Activated T-cell treated with anti-CD3 and anti-CD28 coated beads, Interleukin-2, amount 50 U/mL, for 1 hour (primary cell): ENCODE measurements at places on chromosomes 13 and 19.

- no peak for DNase-seq
Measured at GRCh38 chr13:114134944-114135610, 2.7 kb upstream of the RASA3 start.

GRCh38 chr19:13429563-13429962 lies 76.7 kb downstream of the CACNA1A start:
- DNase-seq, result no peak

GRCh38 chr19:57829316-57829715 lies 783 bp upstream of the ZNF587B start:
- DNase-seq, result no peak

GRCh38 chr19:1397838-1398237 lies 3.5 kb downstream of the GAMT start:
- DNase-seq, result no peak

- no peak for DNase-seq
Measured at GRCh38 chr19:39524495-39524894, 8.2 kb downstream of the EID2B start.

DNA sequence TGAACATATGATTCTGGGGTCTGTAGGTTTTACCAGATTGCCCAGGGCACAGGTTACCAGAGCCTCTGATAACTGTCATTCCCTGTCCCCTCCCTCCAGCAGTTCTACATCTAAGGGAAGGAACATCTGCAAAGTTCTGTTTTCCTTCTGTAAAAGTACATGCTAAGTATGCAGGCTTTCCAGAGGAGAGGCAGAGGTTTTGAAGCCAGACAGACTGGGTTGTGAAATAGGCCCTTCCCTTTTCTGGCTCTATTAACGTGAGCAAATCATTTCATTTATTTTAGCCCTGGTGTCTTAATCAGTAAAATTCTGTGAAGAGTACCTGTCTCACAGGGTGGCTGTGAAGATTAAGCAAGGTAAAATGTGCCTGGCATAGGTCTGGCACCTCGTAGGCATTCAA lies 66.1 kb upstream of the C1QTNF9 start:
- DNase-seq, result no peak

DNA sequence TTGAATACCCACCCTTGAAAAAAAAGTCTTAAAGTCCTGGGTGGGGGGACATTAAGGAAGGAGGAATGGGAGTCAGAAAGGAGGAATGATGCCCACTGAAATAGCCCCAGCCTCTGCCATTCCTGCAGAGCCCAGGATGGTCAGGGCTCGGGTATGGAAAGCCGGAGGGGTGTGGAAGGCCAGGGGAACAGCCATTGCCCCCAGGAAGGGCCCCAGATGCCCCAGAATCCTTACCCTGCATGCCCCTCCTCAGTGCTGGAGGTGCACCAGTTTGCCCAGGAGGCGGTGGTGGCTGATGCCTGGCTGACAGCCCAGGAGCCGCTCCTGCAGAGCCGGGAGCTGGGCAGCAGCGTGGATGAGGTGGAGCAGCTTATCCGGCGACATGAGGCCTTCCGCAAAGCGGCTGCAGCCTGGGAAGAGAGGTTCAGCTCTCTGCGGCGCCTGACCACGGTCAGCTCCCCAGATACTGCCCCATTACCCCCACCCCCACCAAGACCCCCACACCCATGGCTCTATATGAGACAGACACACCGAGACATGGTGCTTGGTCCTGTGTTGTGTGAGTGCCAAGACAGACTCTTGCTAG lies 10.7 kb upstream of the SHKBP1 start:
- no peak for DNase-seq

- DNase-seq, result no peak
Measured at GRCh38 chr13:95937714-95938320, 115.4 kb downstream of the UGGT2 start.

DNA sequence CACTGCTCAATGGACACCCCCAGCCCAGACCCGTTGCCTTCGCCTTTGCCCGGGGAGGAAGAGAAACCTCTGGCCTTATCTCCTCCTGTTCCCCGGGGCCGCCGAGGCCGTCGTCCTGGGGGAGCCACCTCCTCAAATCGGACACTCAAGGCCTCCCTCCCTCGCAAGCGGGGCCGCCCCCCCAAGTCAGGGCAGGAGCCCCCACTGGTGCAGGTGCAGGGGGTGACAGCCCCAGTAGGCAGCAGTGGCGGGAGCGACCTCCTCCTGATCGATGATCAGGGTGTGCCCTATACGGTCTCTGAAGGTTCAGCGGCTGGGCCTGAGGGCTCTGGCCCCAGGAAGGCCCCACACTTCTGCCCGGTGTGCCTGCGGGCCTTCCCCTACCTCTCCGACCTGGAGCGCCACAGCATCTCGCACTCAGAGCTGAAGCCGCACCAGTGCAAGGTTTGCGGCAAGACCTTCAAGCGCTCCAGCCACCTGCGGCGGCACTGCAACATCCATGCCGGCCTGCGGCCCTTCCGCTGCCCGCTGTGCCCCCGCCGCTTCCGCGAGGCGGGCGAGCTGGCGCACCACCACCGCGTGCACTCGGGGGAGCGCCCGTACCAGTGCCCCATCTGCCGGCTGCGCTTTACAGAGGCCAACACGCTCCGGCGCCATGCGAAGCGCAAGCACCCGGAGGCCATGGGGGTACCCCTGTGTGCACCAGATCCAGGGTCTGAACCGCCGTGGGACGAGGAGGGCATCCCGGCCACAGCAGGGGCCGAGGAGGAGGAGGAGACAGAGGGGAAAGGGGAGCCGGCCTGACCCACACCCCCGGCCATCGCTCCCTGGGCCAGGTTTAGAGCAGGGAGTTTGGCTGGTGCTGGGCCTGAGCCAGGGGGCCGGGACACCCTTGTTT lies 2.3 kb downstream of the ZNF524 start:
- no peak for DNase-seq

GRCh38 chr19:6800991-6801484 lies 28.5 kb downstream of the VAV1 start:
- DNase-seq, result peak; percentile 29

GRCh38 chr19:14091813-14092462 lies 1.4 kb upstream of the SAMD1 start:
- DNase-seq, result no peak

DNA sequence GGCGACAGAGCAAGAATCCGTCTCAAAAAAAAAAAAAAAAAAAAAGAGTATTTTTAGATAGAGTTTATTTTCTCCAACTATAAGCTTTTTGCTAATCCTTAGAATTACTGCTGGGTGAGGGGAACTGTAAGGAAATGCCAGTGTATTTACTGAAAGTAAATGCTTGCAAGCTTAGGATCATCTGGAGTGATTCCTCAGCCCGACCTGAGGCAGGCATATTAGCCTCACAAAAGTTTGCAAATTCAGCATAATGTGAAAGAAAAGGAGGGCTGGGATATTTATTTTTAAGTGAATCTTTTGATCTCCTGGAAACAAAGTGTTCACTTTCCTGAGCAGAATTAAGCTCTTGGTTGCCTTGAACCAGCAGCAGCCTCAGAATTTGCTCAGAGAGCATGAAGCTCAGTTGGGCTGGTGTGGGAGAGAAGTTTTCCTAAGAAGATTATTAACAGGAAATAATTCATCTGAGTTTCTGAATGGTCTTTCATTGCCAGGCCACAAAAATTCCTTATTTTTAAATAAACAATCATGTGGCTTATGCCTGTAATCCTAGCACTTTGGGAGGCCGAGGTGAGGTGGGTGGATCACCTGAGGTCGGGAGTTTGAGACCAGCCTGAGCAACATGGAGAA lies 24.7 kb upstream of the SPATA13 start:
- no peak for DNase-seq
